Smooth muscle cell of the umbilical artery (primary cell): ENCODE measurements at places on chromosomes 2 and 18. TPM values are rescaled to one million over a fixed set of nuclear protein-coding genes. Genes with fewer than 3 reads are reported as not detected.

ANKRD53 gene
- total RNA-seq = 1.5 and 1.8 TPM in 2 replicates

SNORC gene
- 0.89 and 1.2 TPM in 2 replicates for total RNA-seq

FBLN7 gene
- total RNA-seq = 0.18 and 0.30 TPM in 2 replicates

MFSD2B gene
- 0.05 TPM in 1 of 2 replicates, not detected in the other for total RNA-seq

NOL4 gene
- 0.23 and 0.30 TPM in 2 replicates for total RNA-seq

MYO3B gene
- 0.32 and 0.89 TPM in 2 replicates for total RNA-seq

ONECUT2 gene
- total RNA-seq = under 0.01 and 0.05 TPM in 2 replicates

ADCYAP1 gene
- total RNA-seq = not detected in 2 replicates

DYNAP gene
- total RNA-seq = not detected in 2 replicates

AOX1 gene
- total RNA-seq = 3.0 and 15.2 TPM in 2 replicates

CDH2 gene
- 523 and 677 TPM in 2 replicates for total RNA-seq

SLC11A1 gene
- total RNA-seq = 0.05 and 0.30 TPM in 2 replicates

REG1A gene
- total RNA-seq = not detected in 2 replicates

NPPC gene
- not detected in 2 replicates for total RNA-seq

RFX8 gene
- total RNA-seq = 3.3 and 21.0 TPM in 2 replicates

SYT4 gene
- not detected in 2 replicates for total RNA-seq

CHRNG gene
- total RNA-seq = not detected in 2 replicates

DSEL gene
- total RNA-seq = 20.8 and 33.4 TPM in 2 replicates

HJURP gene
- 1.5 and 9.4 TPM in 2 replicates for total RNA-seq

PKP4 gene
- 20.8 and 39.7 TPM in 2 replicates for total RNA-seq

ANXA4 gene
- 19.0 and 30.7 TPM in 2 replicates for total RNA-seq

UGT1A5 gene
- total RNA-seq = not detected in 2 replicates

GALR1 gene
- not detected in 2 replicates for total RNA-seq

STPG4 gene
- total RNA-seq = 0.32 and 0.89 TPM in 2 replicates

PRLH gene
- not detected in 2 replicates for total RNA-seq

PCARE gene
- not detected in 2 replicates for total RNA-seq

CRYGD gene
- not detected in 2 replicates for total RNA-seq

TRAPPC12 gene
- 51.7 and 64.0 TPM in 2 replicates for total RNA-seq

CTDSP1 gene
- total RNA-seq = 35.0 and 39.5 TPM in 2 replicates

LRRFIP1 gene
- 46.3 and 106 TPM in 2 replicates for total RNA-seq

KCNIP3 gene
- 0.30 and 2.3 TPM in 2 replicates for total RNA-seq

DNAJC5G gene
- total RNA-seq = not detected in 2 replicates

NEU2 gene
- total RNA-seq = not detected in 2 replicates

GALNT13 gene
- total RNA-seq = 2.7 TPM in 1 of 2 replicates, not detected in the other

CBLN2 gene
- not detected in 2 replicates for total RNA-seq

SIX2 gene
- 0.05 TPM in 1 of 2 replicates, not detected in the other for total RNA-seq

SLC4A5 gene
- total RNA-seq = 0.83 TPM in 1 of 2 replicates, not detected in the other

RGPD3 gene
- 0.30 and 0.37 TPM in 2 replicates for total RNA-seq

SLC9A4 gene
- not detected in 2 replicates for total RNA-seq

OTOS gene
- total RNA-seq = not detected in 2 replicates

MEP1B gene
- total RNA-seq = not detected in 2 replicates

CPLX4 gene
- not detected in 2 replicates for total RNA-seq

TTN gene
- total RNA-seq = under 0.01 and 1.0 TPM in 2 replicates

ANKZF1 gene
- 35.3 and 38.6 TPM in 2 replicates for total RNA-seq
